Mammary microvascular endothelial cell (primary cell): ENCODE measurements at places on chromosomes 3 and 15. TPM values are rescaled to one million over a fixed set of nuclear protein-coding genes. Genes with fewer than 3 reads are reported as not detected.

The NISCH gene
- total RNA-seq = 24.0 and 27.5 TPM in 2 replicates

The BRK1 gene
- 134 and 144 TPM in 2 replicates for total RNA-seq

The FBXO40 gene
- not detected in 2 replicates for total RNA-seq

The ZNF106 gene
- 30.2 and 31.2 TPM in 2 replicates for total RNA-seq

The ACKR2 gene
- 0.59 and 0.67 TPM in 2 replicates for total RNA-seq

The DUOX1 gene
- total RNA-seq = not detected in 2 replicates

The NRG4 gene
- not detected in 2 replicates for total RNA-seq

The ATP13A5 gene
- 0.13 TPM in 1 of 2 replicates, not detected in the other for total RNA-seq

The KCNH8 gene
- not detected in 2 replicates for total RNA-seq

The WDR72 gene
- not detected in 2 replicates for total RNA-seq

The CFAP92 gene
- total RNA-seq = 0.10 and 0.27 TPM in 2 replicates

The ROPN1 gene
- total RNA-seq = not detected in 2 replicates

The SLC22A14 gene
- total RNA-seq = not detected in 2 replicates

The TCTA gene
- total RNA-seq = 21.0 and 25.0 TPM in 2 replicates

The PRSS50 gene
- total RNA-seq = not detected in 2 replicates

The TRH gene
- not detected in 2 replicates for total RNA-seq

The AADAC gene
- 0.39 and 0.87 TPM in 2 replicates for total RNA-seq

The CDCP1 gene
- total RNA-seq = 1.1 and 1.6 TPM in 2 replicates

The ECT2 gene
- total RNA-seq = 42.0 and 51.4 TPM in 2 replicates

The PLA2G4F gene
- total RNA-seq = not detected in 2 replicates

The KLF13 gene
- total RNA-seq = 27.0 and 33.5 TPM in 2 replicates

The CYP1A1 gene
- total RNA-seq = 30.3 and 34.7 TPM in 2 replicates

The OIP5 gene
- 26.2 and 27.7 TPM in 2 replicates for total RNA-seq

The CCDC54 gene
- total RNA-seq = not detected in 2 replicates

The ALDH1L1 gene
- total RNA-seq = not detected in 2 replicates

The EIF1B gene
- total RNA-seq = 21.9 and 22.5 TPM in 2 replicates

The FBXW12 gene
- total RNA-seq = not detected in 2 replicates

The SEC11A gene
- 194 and 219 TPM in 2 replicates for total RNA-seq

The GNAI2 gene
- 644 and 665 TPM in 2 replicates for total RNA-seq

The VGLL4 gene
- total RNA-seq = 32.1 and 32.3 TPM in 2 replicates

The ZPLD1 gene
- not detected in 2 replicates for total RNA-seq

The OR5K2 gene
- not detected in 2 replicates for total RNA-seq
